ENCODE measurements at places on chromosomes 7 and 10.

GRCh38 chr7:102028206-102028826, 210.9 kb downstream of the CUX1 start:
- no peak for DNase-seq

GRCh38 chr10:74049955-74050354, 52.0 kb downstream of the VCL start:
- DNase-seq, result no peak

- DNase-seq, result no peak
Observed at GRCh38 chr10:52440612-52441285, 126.7 kb downstream of the DKK1 start.

GRCh38 chr10:77692782-77693181, 55.2 kb upstream of the KCNMA1 start:
- no peak for DNase-seq

GRCh38 chr10:11586170-11586569, 25.3 kb downstream of the USP6NL start:
- DNase-seq, result no peak

DNA sequence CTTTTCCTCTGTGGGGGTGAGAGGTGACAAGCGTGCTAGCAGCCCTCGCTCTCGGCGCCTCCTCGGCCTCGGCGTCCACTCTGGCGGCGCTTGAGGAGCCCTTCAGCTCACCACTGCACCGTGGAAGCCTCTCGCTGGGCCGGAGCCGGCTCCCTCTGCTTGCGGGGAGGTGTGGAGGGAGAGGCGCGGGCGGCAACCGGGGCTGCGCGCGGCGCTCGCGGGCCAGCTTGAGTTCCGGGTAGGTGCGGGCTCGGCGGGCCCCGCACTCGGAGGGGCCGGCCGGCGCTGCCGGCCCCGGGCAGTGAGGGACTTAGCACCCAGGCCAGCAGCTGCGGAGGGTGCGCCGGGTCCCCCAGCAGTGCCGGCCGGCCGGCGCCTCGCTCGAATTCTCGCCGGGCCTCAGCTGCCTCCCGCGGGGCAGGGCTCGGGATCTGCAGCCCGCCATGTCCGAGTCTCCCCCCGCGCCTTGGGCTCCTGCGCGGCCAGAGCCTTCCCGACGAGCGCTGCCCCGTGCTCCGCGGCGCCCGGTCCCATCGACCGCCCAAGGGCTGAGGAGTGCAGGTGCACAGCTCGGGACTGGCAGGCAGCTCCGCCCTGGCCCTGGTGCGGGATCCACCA, 352.8 kb upstream of the PODXL start:
- DNase-seq, result no peak

- DNase-seq, result no peak
Observed at GRCh38 chr10:121063744-121064143, 212.6 kb downstream of the WDR11 start.

DNA sequence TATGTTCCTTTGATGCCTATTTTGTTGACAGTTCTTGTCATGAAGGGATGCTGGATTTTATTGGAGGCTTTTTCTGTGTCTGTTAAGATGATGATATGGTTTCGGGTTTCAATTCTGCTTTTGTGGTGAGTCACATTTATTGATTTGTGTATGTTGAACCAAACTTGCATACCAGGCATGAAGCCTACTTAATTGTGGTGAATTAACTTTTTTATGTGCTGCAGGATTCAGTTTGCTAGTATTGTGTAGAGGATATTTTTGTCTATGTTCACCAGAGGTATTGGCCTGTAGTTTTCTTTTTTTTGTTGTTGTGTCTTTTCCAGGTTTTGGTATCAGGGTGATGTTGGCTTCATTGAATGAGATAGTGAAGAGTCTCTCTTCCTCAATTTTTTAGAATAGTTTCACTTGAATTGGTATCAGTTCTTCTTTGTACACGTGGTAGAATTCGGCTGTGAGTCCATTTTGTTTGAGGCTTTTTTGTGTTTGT, 345.9 kb downstream of the KIF20B start:
- DNase-seq, result no peak

DNA sequence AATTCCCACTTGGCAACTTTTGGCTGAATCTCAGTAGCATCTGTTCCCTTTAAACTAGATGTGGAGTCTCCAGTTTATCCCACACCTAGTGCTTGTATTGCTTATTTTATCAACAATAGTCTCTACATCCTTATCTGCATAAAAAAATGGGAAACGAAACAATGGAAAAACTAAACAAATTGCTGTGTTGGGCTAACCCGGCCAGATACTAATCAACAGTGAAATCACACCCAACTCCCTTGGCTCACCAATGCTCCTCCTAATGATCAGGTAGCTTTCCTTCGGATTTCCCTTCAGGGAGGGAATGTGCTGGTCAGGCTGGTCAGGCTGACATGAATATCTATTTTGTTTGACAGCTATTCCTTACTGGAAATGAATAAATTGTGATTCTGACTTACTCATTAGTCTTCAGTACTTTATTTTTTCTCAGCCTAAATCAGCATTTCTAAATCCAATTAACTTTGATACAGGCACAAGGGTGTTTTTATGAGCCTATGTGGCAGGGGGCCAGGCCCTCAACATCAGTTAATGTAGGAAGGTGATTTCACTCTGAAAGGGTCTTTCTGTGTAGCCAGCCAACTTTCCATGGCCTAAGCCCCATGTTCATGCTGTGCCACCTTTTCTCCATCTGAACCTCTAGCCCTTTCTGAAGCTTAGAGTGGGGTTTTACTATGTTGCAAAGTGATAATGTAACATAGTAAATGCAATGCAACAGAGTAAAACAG, 170.5 kb upstream of the NPSR1 start:
- DNase-seq, result no peak

GRCh38 chr10:6520138-6520537, 59.9 kb downstream of the PRKCQ start:
- no peak for DNase-seq

DNA sequence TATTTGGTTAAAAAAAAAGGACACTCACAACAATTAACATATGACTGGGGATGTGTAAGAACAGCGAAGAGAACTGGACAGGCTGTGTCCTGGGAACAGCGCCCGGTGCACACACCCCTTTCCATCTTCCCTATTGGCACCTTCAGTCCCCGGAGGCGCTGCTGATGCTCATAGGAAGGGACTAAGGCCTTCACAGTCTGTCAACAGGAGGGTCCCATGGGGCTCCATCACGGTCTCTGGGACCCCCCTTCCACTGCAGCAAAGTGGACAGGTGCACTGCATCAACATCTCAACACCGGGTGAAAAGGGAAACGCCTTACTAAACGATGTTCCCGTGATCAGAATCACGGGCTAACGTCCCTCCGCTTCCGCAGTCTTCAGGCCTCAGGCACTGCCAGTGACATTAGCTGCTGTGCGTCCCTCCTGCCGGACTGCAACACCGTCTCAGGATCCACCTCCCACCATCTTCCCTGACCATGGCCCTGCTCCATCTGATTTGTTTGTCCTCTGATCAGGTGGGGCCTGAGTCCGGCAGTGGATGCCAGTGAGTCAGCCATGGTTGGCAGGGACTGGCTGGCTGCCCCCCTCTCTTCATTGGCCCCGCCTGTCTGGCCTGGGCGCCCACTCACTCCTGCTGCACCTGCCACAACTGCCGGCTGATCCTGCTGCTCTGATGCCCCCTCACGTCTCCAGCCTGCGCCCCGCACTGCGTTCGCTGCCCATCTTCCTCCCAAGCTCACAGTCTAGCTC, 614.7 kb downstream of the DNAJB6 start:
- no peak for DNase-seq

DNA sequence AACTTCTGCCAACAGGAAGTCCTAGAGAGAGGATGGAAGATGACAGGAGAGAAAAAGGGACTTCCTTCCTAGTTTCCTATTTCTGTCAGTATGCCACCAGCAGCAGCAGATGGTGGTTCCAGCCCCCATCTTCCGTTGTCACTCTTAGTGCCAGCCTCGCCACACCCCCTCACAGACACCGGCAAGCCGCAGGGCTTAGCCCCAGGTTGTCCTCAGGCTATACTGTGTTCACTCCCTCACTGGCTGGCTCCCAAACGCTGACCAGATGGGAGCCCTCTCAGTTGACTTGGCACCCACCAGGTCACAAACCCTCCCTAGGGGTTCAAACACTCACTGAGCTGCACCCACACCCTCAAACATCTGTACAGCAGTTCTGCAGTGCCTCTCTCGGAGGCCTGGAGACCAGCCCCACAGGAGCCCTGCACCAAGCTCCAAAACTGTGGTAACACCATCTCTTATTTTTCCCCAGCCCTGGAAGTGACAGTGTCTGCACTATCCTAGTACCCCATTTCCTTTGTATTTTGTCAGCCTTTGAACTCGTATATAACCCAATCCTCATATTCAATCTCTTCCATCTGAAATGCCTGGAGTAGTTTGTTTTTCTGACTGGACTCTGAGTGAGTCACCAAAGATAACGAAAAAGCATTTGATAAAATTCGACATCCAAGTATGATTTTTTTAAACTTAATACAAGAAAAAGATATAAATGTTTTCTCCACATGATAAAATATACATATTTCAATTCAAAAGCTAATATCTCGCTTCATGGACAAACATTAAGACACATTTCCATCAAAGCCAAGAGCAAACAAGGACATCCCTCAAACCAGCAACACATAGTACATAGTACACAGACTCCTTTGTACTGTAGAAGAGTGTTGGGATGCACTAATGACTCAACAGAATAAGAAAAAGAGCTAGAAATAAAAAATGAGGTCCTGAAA, 34.5 kb downstream of the SMURF1 start:
- DNase-seq, result no peak

- no peak for DNase-seq
Observed at GRCh38 chr10:14674376-14675050, 100.2 kb downstream of the FAM107B start.

- no peak for DNase-seq
Observed at GRCh38 chr7:159125104-159125954, 19.3 kb downstream of the VIPR2 start.

GRCh38 chr7:118872568-118872967, 648.1 kb downstream of the ANKRD7 start:
- no peak for DNase-seq

DNA sequence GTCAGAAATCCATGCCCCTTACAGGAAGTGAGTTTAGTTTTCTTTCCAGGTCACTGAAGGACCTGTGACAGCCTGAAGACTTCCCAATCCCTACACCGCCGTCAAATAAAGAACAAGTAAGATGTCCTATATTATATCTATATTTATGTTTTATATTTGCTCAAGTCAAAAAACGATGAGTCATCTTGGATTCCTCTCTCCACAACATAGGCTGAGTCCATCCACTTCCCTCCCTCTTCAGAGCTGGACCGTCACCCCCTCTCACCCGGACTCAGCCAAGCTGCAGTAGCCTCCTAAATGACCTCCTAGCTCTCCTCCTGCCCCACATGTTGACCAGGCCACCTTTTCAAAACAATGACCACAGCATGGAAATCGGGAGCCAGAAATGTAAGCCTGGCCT, 53.5 kb downstream of the GLI3 start:
- DNase-seq, result no peak

All from CD4-positive, alpha-beta T cell treated with Interleukin-21 for 1 hour (primary cell).